ENCODE measurements at places on chromosomes 6 and 20. TPM values are rescaled to one million over a fixed set of nuclear protein-coding genes. Genes with fewer than 3 reads are reported as not detected.

GRCh38 chr6:41451039-41451438 lies 95.1 kb upstream of the FOXP4 start:
- no peak for DNase-seq

The VEGFA gene
- 42.2 TPM for total RNA-seq

The GCNT2 gene
- total RNA-seq: 54.3 TPM

DNA sequence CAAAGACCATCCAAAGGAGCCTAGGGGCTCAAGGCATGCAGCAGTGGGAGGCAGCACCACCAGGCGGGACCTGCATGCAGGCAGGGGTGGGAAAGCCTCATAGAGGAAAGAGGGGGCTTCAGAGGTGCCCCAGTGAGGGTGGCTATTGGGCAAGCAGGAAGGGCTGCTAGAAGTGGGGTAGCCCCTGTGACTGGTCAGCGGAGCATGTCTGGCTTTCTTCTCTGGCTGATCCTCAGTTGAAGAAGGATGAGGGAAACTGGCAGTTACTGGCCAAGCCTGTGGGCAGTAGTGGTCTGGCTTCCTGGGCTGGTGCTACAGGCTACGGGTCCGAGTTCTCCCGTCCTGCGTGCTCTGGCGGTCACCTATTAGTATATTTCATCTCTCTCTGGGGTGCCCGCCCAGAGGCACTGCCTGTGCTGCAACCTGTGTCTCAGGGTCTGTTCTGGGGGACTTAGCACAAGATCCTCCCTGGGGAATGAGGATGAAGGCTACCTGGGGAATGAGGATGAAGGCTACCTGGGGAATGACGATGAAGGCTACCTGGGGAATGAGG lies 35.9 kb upstream of the CST7 start:
- DNase-seq: peak; percentile 35

The MYBL2 gene
- total RNA-seq: 207 TPM

DNA sequence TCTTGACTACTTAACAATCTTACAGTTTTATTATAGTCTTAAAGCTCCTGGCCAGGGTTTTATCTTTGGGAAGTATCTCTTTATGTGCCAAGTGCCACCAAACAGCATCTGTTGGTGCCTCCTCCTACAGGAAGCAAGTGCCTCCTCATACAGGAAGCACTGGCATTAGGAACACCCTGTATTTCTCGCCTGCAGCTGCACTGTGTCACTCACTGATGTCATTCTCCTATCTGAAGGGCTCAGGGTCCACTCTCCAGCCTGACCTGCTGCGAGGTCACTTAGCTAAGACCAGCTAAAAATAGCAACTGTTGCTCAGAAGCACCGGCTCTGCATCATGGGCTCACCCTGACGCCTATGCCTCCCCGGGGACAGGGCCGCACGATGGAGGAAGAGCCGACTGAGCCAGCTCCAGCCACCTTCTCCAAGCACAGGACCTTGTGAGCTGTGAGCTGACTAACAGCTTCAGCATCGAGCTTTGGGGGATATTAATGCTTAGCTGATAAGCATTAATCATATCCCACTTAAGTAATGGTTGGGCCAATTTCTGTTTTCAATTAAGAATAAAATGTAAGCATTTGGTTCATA lies 66.3 kb upstream of the CD93 start:
- peak; percentile 27 for DNase-seq
